Anterior cingulate cortex (tissue), 58 donors: ENCODE measurements at places on chromosomes 2 and 18.
A peak's percentile ranks its signal among the peaks of the same experiment; 100 is the strongest.

GRCh38 chr2:111634050-111634794 lies 249.8 kb downstream of the ANAPC1 start:
- no peak for DNase-seq

DNA sequence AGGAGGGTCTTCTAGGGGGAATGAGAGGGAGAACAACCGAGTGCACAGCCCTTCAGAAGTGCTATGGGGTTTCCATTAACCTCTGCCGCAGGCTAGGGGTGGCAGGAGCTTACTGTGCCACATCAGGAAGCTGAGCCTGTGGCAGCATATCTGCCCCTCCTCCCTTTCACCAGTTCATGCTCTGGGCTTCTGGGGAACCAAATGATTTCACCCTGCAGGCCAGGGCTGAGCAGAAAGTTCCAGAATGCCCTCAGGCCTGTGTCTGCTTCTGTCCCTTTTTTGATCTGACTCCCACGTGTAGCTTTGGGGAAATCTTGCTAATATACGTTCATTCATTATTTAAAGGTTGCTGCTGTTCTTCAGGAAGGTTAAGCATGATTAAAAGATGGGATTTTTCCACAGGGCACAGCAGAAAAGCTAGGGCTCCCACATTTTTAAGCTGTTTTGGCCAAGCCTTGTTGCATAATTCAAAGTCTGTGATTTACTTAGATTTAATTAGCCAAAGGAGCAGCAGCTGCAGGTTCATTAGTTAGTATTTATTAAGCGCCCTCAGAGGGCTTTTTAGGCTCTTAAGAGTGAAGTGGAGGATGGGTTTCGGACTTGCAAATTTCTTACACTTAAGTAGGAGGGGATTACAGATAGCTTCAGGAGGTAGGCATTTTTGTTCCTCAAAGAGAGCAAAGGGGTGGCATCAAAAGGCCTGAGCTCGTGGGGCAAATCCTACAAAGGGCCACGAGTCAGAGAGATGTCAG lies 10.2 kb downstream of the TMEM247 start:
- DNase-seq: peak; percentile 27

- no peak for DNase-seq
These were observed 26.3 kb downstream of the ERLEC1 start for GRCh38 chr2:53813151-53813550.

DNA sequence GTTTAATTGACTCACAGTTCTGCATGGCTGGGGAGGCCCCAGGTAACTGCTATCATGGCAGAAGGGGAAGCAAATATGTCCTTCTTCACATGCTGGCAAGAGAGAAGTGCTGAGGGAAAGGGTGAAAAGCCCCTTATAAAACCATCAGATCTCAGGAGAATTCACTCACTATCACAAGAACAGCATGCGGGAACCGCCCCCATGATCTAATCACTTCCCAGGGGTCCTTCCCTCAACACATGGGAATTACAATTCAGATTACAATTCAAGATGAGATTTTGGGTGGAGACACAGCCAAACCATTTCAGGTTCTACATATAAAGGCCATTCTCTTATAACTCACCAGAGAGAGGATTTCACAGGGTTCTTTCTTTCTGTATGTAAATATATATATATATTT lies 62.9 kb downstream of the VRK2 start:
- DNase-seq: no peak

- DNase-seq: no peak
These were observed 318.7 kb downstream of the CELF4 start for GRCh38 chr18:37246779-37247340.

DNA sequence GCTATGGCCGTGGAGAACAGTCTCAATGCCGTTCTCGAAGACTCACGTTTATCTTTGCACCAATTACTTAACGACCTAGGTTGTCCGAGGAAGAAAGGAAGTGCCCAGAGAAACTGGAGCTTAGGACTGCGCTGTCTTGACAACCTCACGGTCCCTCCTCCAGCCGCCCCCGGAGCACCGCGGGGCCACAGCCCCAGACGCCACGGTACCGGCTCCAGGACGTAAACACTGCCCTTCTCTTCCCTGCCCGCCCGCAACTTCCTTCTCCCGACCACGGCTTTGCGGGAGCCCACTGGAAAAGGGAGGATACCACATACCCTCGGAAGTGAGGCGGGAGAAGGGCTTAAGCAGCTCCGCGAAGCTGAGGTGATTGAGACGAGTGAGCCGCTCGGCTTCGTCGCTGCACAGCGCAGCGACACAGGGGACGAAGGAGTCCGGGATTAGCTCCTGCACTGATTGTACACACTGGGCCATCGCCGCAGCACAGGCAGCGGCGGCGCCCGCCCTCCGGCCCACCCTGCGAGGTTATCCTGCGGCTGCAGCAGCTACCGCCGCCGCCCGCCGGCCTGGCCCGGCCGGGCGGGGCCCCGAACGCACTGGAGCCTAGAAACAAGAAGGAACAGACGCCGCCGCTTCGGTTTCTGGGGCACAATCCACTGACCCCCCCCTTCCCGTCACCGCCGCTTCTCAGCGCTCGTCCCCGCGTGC lies 483 bp downstream of the TRAPPC8 start:
- no peak for DNase-seq

GRCh38 chr2:201580486-201580885 lies 62.8 kb downstream of the TMEM237 start:
- DNase-seq: no peak

DNA sequence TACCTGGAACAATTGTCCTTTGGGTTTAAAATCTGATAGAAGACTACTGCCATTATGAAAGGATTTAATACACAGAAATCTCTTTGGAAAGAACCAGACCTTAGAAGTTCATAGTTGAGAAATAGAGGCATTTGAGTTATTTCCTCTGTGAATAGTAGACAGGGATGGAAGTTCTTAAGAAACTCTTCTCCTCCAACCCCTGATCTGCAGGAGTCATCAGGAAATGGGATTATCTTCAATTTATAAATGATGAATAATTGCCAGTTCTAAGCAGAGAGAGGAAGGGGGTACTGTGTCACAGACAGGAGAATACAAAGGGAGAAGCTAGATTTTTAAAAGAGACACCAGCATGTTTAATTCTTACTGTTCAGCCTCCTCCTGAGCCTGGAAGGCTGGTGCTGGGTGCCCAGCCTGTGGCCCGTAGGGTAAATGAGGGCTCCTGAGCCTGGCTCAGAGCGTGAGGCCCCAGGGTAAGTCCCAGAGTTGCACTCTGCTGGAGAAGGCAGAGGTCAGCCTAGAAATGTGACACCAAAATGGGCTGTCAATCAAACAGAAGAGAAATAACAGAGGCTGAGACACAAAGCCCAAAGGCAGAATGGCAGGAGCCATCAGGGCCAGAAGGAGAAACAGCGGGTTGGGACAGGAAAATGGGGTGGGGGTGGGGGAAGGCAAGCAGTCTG lies 58.2 kb upstream of the PKDCC start:
- DNase-seq: no peak

- DNase-seq: no peak
These were observed 63.5 kb downstream of the ZNF521 start for GRCh38 chr18:25288340-25288938.

DNA sequence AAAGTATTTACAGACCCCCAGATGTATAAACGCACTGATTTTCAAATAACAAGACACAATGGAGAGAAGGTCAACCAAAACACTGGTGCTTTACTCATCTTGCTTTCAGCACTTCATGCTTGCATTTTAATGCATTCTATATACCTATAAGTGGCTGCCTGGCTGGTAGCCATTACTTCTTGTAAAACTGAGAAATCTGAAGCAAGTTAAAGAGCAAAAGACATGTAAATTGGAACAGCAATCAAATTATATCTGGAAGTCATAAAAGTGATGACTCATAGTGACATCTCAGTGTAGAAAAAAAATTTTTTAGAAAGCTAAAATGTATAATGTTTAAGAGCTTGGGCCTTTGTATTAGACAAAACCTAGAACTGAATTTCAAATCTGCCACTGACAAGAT lies 106.2 kb downstream of the CCDC141 start:
- DNase-seq: no peak

- no peak for DNase-seq
These were observed 14.0 kb downstream of the ANXA4 start for GRCh38 chr2:69755862-69756467.

DNA sequence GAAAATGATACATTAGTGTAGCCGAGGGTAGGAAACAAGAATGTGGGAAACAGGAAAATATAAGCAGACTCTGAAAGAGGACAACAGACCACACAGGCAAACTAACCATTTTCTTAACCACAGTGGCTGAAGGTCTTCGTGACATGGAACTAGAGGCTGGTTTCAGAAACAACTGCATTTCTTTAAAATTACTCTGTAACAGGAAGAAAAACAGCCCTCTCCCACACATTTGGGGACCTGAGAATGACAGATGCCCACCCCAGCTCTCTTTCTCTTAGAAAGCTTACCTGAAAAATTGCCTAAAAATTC lies 13.8 kb upstream of the SLC25A52 start:
- no peak for DNase-seq

- DNase-seq: no peak
These were observed 38.5 kb upstream of the SLC35G4 start for GRCh38 chr18:11570769-11571412.

DNA sequence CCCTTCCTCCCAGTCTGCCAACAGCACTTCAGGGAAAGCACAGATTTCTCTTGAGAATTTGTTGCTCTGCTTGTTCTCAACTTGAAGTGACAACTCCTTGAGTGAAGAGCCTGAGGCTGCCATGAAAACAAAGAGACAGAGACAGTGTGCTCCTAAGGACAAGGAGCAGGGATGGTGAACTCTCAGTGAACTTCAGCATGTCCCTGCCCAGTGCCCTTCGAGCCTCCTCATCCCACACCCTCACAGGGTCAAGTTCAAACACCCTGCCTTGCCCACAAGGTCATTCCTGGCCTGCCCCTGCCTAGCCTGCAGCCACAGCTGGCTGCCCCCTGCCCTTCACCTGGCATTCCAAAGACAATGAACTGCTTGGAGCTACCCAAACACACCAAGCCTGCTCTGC lies 343.5 kb upstream of the KLHL29 start:
- DNase-seq: no peak

- DNase-seq: no peak
These were observed 795 bp upstream of the SETBP1 start for GRCh38 chr18:44679914-44680272.

- no peak for DNase-seq
These were observed 109.6 kb upstream of the SLC14A2 start for GRCh38 chr18:45505497-45506206.

DNA sequence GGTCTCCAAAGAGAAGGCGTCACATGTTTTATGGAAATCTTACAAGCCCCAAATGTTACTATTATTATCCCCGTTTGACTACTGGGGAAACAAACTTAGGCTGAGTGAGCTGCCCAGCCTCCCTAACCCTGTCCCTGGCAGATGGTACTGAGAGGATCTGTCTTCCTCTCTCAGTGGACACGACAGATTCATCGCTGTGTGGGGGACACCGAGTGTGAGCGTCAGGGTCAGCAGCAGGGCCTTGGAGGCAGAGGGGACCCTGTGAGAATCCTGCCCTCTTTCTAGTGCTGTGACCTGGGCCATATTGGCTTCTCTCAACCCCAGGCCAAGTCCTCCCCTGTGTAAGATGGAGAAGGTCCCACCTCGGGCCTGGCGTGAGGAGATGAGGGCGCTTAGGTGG lies 27.1 kb upstream of the SMAD7 start:
- no peak for DNase-seq
